A549 (cell line): ENCODE measurements at places on chromosomes 6 and 20.

DNA sequence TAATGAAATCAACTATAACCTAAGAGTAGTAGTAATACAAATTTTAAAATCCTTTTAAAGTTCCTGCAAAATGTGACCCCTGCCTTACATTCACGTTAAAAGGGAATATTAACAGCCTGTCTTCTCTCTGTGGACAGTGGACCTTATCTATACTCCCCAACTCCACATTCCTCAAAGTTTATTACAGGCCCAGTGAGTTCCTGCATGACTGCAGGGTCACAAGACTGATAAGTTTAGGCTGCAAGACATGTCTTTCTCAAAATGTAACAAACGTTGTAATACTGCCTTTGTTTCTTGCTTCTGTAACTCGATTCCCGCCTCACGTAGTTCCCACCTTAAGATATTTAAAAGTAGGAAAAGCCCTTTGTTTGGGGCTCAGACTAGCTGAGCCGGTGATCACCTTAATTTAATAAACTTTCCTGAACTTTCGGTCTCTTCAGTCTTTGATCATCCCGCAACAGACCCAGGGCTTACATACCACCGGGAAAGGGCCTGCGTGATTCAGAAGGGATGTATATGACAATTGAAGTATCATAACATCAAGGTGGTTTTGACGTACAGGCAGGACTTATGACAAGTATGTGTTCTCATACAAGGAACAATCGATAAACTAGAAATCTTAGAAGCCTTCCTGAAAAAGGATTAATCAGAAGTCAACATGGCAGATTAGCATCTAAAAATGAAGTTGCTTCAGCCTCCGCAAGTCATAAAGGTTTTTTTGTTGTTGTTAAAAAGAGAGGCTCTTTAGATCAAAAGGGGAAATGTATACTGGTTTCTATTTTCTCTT lies 3.0 kb downstream of the IL22RA2 start:
- DNase-seq, result no peak

- DNase-seq, result peak; percentile 39
Measured at GRCh38 chr20:40741507-40742106, 52.6 kb upstream of the MAFB start.

DNA sequence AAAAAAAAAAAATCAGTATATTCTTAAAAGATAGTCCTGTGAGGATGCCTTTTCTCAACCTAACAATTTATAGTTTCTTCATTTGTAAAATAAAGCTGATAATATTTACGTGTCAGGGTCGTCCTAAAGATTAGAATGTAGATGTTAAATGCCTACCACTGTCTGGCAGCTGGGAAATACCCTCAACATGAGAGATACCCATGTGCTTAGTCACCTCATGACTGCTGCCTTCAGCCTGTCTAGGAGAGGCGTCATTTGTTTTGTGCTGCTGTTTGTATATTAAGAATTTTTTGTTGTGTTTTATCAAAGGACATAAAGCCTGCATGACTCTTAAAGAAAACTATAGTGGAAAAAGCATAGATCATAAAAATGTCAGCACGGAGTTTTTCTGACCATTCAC lies 9.5 kb downstream of the FAM120B start:
- DNase-seq, result no peak

DNA sequence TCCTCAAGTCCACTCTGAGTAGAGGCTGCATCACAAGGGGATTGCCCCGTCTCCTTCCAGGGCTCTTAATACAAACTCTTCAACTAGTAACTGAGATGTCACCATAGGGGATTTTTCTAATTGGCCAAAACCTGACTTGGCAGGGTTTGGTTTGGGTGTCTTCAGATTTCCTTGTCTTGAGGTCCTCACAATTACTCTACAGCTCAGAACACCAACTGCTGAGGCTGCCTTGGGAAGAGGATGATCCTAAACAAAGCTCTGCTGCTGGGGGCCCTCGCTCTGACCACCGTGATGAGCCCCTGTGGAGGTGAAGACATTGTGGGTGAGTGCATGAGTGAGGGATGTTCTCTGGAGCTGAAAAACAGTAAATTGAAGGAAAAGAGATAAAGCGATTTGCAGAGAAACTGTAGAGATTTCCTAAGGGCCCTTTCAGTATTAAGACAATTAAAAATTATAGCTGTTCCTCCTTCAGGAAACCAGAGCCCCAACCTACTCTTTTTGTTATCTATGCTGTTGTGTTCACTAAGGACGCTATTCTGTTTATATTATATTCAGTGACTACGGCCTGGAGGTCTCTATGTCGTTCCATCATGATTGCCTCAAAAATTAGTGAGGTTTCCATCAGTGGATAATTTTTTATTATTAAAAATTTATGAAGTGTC lies at the start of gene HLA-DQA1:
Gene HLA-DQA1, plus strand, starts transcription at position 188 of the 662 bp plus-strand sequence. Its CDS starts 53 bp downstream, at position 241.
- no peak for DNase-seq

DNA sequence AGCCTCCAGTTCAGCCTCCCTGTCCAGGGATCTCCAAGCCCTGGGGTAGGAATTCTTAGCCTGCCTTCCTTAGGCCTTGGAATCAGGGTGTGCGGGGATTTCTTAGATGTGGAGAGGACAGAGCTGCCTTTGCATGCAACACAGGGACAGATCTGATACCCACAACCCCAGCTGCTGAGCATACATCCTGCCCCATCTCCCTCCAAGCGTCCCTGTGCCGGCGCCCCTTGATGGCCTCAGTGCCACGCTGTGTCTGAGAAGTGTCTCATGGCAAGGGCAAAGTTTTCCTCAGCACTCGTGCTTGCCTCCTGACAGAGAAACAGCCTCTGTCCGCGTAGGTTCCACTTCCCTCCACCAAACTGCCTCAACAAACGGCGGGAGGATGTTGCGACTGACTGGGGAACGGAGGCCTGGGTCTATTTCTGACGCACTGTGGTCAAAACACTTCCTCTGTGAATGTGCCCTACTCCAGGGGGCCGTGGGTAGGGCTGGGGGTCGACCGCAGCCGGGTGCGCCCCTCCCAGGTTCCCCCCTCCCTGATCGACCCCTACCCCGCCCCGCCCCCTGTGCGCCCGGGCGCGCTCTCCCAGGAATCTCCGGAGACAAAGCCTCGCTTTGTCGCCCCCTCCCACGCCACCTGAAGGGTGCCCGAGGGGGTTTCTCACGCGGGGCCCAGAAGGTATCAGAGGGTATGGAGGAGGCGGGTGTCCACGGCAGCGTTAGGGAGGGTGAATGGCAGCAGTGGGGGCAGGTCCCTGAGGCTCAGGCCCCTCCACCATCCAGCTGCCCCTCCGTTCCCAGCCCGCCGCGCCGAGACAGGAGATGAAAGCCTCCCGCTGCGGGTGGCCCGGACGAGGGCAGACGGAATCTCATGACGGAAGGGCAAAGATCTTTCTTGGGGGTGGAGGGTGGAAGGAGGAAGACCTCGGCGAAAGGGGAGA lies 806 bp downstream of the MICAL1 start:
- DNase-seq, result no peak

- no peak for DNase-seq
Measured at GRCh38 chr6:166555086-166555485, 31.4 kb downstream of the RAMACL start.

GRCh38 chr6:25536781-25537180 lies 115.2 kb upstream of the SCGN start:
- DNase-seq, result no peak

DNA sequence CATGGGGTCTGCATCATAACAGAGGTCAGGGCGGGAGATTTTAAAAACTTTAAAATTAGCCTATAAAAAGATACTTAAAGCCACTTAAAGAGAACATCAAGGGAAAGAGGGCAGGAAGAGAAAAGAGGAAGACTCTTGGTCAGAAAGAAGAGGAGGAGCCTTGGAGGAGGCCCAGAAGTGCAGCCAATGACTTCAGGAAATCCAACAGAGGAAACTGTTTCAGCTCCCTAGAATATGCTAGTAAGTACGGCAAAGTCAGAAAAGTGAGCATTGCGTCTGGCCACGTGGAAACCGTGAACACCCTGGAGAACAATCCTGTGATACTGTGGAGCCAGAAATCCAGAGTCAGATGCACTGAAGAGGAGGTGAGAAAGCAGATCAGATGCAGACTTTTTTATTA lies 22.5 kb upstream of the NHSL1 start:
- no peak for DNase-seq
